ENCODE measurements at places on chromosomes 1 and 21. TPM values are rescaled to one million over a fixed set of nuclear protein-coding genes. Genes with fewer than 3 reads are reported as not detected.

The KCNAB2 gene
- polyA plus RNA-seq = 4.1 TPM

DNA sequence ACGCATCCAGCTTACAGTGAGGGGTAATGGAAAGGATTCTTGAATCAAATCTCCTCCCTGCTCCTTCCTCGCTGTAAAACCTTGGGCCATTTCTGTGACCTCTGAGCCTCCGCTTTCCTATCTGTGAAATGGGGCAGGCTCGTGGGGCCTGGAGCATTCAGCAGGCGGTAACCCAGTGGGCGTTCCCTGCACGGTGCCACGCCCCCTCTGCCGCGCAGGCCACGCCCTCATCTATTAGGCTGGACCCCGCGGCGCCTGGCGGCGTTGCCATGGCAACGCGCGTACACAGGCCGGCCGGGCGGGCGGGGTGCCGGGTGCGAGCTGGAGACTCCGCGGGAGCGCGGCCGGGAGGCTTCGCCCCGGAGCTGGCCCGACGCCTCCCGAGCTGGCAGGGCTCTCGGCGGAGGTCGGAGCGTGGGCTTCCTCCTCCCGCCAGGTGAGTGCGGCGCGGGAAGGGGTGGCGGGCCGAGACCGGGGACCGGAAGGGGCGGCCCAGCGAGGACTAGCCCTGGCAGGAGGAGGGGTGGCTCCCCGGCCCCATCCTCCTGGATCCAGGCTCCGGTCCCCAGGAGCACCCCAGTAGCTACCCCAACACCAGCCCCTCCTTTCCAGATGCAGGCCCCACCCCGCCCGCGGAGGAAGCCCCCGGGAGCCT is at the start of gene FHAD1:
Gene FHAD1, plus strand, starts transcription at position 264 of the 655 bp plus-strand sequence. CDS start 4,562 bp downstream, outside the sequence.
- DNase-seq = no peak

The CNTN2 gene
- polyA plus RNA-seq = 0.39 TPM

GRCh38 chr1:27057801-27058625 is 45.4 kb upstream of the TENT5B start:
- peak; percentile 52 for DNase-seq

The TDRD10 gene
- 2.3 TPM for polyA plus RNA-seq

The MAEL gene
- 0.34 TPM for polyA plus RNA-seq

DNA sequence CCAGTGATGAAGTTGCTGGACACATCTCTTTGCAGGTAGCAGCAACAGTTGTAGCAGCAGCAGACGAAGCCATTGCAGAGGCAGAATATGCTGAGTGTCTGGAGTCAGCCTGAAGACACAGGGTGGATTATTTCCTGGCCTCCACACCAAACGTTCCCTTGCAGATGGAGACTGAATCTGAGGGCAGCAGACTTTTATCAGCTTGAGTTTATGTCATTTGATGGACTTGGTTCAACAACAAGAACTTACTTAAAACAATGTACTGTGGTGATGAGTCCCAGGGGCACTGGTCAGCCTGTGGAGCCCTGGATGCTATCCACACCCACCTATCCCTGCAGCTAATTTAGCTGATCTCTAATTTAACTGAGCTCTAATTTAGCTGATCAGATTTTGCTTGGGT is 17.1 kb upstream of the MPZL1 start:
- DNase-seq = no peak

The S100A9 gene
- polyA plus RNA-seq = 21.2 TPM

GRCh38 chr1:225691377-225691776 is 38.5 kb upstream of the ENAH start:
- no peak for DNase-seq

DNA sequence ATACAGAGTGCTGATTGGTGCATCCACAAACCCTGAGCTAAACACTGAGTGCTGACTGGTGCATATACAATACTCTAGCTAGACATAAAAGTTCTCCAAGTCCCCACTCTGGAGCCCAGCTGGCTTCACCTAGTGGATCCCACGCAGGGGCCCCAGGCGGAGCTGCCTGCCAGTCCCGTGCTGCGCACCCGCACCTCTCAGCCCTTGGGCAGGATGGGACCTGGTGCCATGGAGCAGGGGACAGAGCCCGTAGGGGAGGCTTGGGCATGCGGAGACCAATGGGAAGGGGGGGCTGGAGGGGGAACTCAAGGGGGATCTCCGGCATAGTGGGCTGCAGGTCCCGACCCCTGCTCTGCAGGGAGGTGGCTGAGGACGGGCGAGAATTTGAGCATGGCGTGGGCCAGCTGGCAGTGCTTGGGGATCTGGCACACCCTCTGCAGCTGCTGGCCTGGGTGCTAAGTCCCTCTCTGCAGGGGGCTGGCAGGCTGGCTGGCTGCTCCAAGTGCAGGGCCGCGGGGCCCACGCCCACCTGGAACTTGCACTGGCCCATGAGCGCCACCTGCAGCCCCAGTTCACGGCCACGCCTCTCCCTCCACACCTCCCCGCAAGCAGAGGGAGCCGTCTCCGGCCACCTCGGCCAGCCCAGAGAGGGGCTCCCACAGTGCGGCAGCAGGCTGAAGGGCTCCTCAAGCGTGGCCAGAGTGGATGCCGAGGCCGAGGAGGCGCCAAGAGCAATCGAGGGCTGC is 104.9 kb downstream of the NTMT2 start:
- DNase-seq = no peak

The DEPDC1 gene
- polyA plus RNA-seq = 7.1 TPM

GRCh38 chr1:160394673-160395072 is 5.7 kb upstream of the VANGL2 start:
- DNase-seq = no peak

The RALGPS2 gene
- polyA plus RNA-seq = 39.6 TPM

DNA sequence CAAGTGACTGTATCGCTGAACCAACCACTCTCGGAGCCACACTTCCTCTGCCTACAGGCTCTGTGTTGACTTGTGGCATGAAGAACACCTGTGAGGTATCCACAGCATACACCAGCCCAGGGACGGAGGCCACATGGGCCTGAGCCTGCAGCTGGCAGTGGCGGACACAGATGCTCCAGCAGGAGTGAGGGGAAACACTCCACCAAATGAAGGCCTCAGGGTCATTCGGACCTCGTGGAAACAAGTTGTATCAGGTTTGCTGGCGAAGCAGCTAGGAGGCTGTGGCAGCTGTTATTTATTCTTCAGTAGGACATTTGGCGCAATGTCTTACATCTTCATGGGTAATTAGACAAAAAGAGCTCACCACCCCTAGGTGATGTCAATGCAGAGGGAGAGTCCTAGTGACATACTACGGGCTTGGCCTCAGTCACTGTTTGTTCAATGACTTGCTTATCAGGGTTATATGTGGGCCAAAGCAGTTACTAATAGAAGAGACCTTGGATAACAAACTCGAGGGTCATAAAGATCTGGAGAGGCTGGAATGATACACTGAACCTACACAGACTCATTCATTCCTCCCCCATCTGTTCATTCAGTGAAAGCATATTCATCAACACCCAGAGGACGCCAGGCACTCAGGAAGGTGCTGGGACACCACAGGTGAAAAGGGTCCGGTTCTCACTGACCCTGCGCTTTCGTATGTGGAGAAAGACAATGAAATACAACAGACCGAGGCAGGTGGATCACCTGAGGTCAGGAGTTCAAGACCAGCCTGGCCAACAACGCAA is 11.6 kb upstream of the ETS2 start:
- DNase-seq = no peak

DNA sequence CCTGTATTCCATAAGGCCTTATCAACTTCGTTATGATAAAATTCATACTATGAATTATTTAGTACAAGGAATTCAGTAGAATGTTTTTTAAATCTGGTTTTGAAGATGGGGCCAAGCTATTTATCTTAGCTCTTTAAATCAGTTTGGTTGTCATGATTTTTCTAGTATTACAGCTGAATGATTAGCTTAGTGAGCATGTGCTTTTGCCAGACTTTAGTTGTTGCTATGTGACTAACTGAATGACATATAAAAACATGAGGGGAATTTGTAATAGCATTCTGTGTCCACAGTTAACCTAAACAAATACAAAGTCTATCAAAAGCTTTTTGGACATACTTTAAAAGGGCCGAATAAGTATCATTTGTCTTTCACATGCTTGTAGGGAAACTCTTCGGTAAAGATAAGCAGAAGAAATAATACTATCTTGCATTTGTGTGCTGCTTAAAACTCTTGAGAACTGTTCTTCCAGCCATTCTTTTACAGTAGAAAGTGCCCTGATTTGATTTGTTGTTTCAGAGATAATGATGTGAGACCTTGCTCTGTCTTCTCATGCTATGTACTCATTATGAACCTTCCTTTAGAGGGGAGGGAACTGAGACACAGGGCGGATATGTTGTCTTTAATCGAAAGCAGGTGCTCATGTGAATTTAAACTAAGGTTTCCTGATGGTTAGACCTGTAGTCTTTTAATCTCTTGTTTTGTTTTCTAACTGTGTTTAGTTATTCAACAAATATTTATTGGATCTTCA is 18.8 kb downstream of the NEK7 start:
- DNase-seq = no peak

DNA sequence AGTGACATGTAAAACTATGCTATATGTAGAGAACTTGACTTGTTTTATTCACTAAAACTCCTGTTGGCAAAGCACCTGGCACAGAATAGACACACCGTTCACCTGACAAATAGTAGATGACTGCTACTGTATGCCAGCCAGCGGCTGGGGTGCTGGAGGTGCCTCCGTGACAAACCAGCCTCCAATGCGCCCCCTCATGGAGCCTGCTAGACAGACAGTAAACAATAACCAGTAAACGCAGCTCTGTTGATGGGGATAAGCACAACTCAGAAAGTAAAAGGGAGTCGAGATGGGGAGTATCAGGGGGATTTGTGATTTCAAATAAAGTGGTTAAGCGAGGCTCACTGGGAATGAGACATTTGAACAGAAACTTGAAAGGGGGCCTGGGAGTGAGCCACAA is 107.2 kb downstream of the PRDM2 start:
- DNase-seq = no peak

GRCh38 chr1:209326831-209327230 is 256.7 kb upstream of the CAMK1G start:
- no peak for DNase-seq

DNA sequence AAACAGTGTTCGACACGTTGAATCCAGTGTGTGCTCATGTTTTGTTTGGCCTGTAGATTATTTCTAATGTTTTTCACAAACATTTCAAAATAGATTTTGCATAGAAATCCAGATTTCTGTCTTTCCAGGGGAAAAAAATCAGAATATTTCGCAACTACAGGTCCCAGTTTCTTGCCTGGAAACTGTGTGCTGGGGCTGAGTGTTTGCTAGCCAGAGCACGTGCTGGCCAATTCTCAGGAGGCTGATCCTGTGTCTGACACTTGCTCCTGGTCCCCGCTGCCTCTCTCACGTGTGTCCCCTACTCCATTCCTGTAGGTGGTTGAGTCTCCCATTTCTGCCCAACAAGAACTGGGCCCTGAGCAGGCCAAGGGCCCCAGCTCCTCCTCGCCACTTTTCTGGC is 2.4 kb downstream of the MAB21L3 start:
- no peak for DNase-seq

The AMY2B gene
- 20.8 TPM for polyA plus RNA-seq

- no peak for DNase-seq
Measured at GRCh38 chr1:246203180-246203579, 303.9 kb downstream of the SMYD3 start.

- no peak for DNase-seq
Measured at GRCh38 chr21:39869141-39869818, 2.0 kb downstream of the PCP4 start.

The CFAP57 gene
- polyA plus RNA-seq = 0.08 TPM

DNA sequence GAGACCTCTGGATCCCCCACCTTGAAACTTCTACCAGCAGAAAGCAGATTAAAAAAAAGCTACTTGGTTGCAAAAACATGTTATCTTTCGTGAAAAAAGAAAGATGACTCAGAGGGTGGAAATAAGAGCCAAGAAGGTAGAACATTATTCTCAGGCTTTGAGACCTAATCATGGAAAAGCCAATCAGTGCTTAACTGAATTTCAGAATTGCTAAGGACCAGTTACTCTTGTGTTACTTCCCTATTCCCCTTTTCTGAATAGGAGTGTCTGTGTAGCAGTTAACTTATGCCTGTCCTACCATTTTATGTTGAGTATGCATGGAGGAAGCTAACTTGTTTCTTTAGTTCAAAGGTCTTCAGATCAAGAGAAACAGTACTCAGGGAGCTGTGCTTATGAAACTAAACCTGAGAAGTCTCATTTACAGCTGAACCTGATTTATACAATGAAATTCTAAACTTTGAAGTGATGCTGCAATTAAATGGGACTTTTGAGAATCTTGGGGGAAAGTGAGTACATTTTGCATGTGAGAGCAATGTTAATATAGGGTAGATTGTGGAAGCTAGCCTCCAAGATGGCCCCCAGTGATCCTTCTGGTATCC is 15.1 kb upstream of the FOXD3 start:
- DNase-seq = no peak

- no peak for DNase-seq
Measured at GRCh38 chr1:182122256-182122912, 60.9 kb upstream of the ZNF648 start.

The GAS5 gene
- 658 TPM for polyA plus RNA-seq

DNA sequence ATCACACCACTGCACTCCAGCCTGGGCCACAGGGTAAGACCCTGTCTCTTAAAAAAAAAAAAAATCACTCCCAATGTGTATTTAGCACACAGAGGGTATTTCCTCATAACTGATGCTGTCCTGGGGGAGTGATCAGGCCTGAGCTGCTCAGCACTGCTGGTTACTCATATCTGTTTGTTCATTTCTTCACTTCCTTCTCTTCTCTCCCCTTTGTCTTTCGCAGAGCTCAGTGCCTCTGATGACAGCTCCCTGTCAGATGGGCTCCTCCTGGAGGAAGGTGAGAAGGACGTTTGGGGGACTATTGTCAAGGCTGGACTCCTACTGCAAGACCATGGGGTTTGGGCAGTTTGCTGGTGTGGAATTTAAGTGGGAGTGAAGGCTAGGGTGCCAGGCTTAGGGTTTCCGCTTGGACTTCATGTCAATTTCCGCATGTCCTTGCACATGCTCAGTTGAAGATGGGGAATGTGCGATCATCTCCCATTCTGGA is 13.0 kb downstream of the INAVA start:
- no peak for DNase-seq

The PHLDA3 gene
- 21.4 TPM for polyA plus RNA-seq

The ICOSLG gene
- 6.3 TPM for polyA plus RNA-seq

The CCT8 gene
- 173 TPM for polyA plus RNA-seq

DNA sequence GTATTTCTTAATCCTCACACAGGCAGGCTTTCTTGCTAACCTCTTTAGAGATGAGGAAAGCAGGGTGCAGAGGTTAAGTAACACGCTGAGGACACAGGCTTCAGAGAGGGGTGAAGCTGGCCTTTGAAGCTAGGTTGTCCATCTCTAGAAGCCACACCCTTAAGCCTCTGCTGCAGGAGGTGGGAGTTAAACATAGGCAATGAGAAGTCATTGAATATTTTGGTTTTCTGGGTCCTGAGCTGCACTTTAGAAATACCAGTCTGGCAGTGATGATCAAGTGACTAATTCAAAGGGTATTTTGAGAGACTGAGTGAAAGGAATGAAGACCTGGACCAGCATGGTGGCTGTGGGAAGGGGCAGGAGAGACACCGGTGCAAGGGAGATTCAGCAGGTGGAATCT is 9.9 kb downstream of the KCNJ15 start:
- no peak for DNase-seq

All from forelimb muscle (tissue), 1 donor.